ENCODE measurements at places on chromosomes 5 and 9.

DNA sequence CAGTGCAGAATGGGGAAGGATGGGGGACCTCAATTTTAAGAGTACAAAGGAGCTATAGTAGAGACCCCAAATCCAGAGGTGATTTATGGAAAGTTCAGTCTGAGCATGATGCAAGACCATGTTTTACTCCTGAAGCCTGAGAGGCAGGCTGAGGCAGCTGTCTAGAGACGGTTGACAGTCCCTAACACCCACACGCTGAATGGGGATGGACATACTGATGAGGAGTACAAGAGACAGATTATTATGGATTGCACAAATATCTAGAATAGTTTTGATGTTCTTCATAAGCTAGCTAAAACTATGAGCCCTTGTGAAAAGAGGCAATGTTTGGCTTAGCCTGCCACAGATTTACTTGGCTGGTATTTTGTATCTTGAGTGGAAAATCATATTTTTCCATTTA is 64.5 kb downstream of the PRR16 start:
- no peak for DNase-seq

DNA sequence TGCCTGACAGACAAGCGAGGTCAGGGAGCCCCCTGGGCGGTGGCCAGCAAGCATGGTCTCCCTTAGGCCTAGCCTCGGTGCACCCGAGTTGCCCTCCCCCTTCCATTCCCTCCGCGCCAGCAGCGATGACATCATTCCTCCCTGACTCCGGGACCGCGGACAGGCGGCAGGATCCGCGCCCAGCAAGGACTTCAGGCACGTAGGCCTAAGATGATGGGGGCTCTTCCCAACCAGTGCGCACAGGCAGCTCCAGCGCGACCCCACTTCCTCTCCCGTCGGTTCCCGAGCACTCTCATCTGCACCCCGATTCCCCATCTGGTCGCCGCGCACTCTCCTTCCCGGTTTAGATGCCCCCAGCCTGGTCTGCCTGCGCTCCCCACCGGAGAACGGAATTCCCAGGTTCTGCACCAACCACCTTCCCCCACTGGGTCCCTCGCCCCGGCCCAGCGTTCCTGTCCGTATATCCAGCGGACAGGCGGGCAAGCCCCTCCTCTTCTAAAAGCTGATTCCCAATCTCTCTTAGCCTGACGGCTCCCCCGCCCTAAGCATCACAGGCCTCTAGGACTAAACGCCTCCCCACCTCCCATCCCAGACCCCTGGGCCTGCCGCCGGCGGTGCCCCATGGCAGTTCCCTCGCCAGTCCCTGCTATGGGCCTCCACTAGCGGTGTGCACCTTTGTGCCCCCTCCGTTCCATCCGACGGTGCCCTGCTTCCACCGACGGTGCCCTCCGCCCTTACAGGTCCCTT is 931 bp downstream of the FAM219A start:
- DNase-seq: no peak

GRCh38 chr9:80143899-80144298 is 572.1 kb downstream of the TLE4 start:
- no peak for DNase-seq

- no peak for DNase-seq
Observed at GRCh38 chr9:107239474-107239873, 43.6 kb upstream of the RAD23B start.

DNA sequence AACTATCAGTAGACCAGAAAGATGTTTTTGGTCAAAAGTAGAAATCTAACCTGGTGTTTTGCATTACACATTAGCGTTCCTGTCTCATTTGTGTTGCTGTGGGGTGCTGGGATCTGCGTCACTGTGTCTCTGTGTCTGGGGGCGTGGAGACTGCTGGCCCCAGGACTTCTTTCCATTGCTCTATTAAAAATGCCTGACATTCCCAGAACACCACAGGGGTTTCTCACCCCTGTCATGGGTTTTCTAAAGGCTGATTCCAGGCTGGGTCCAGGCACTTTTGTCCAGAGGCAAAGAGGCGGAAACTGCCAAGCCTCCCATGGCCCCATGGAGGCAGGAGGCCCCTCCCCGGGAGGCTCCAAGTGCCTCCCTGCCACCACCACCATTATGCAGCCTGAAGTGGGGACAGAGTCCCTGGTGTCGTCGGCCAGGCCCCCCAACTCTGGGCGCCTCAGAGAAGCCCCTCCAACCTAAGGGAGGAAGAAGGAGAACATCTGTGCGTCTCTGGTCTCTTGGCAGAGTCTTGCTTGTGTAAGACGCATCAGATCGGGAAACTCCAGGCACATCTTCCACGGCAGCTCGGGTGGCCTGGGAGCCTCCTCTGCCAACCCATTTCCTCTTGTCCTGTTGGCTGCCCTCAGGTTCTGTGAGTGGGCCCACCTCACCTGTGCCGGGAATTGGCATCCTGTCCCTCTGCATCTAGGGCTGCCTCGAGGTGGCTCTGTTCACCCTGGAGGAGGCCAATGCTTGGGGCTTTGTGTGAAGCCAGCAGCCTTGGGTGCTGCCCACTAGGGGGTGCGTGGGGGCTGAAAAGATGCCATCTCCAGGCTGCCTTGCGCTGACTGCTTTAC is 13.8 kb upstream of the PLEKHG4B start:
- no peak for DNase-seq

DNA sequence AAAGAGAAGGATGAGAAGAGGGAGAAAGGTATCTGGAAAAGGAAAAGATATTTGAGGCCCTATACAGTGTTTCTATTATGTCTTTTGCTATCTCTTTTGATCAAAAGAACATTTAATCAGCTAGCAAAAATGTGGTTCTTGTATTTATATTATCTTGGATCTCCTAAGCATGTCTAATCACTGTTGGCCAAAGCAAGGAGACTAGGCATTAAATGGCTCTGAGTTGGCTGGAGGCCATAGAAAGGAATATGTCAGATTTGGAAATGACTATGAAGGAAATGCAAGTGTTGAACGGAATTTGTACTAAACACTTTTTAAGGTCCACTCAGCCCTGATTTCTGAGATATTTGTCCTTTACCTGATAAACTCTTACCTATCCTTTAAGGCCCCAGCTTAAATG is 22.4 kb upstream of the THG1L start:
- no peak for DNase-seq

GRCh38 chr9:136426787-136427186 is 12.9 kb downstream of the INPP5E start:
- no peak for DNase-seq

GRCh38 chr9:111632060-111632459 is 926 bp downstream of the DNAJC25 start:
- no peak for DNase-seq

- no peak for DNase-seq
Observed at GRCh38 chr9:110935829-110936228, 102.4 kb downstream of the LPAR1 start.

DNA sequence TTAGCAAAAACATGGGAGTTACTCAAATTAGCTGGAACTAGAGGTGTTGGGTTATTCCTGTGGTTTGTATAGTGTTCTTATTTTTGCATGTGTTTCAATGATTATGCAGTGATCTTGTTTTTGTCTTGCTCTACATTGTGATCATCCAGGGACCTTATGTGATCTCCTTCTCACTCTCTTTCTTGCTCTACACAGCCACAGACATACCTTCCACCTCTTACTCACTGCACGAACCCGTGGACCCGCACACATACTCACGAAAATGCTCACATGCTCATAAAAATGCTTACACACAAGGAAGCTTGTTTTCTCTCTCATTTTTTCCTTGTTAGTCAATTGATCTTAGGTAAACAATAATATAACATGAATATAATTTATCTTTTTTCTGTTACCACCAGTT is 187.1 kb downstream of the KDM4C start:
- DNase-seq: no peak

GRCh38 chr9:35790385-35791296 is 750 bp upstream of the NPR2 start:
- DNase-seq: no peak

DNA sequence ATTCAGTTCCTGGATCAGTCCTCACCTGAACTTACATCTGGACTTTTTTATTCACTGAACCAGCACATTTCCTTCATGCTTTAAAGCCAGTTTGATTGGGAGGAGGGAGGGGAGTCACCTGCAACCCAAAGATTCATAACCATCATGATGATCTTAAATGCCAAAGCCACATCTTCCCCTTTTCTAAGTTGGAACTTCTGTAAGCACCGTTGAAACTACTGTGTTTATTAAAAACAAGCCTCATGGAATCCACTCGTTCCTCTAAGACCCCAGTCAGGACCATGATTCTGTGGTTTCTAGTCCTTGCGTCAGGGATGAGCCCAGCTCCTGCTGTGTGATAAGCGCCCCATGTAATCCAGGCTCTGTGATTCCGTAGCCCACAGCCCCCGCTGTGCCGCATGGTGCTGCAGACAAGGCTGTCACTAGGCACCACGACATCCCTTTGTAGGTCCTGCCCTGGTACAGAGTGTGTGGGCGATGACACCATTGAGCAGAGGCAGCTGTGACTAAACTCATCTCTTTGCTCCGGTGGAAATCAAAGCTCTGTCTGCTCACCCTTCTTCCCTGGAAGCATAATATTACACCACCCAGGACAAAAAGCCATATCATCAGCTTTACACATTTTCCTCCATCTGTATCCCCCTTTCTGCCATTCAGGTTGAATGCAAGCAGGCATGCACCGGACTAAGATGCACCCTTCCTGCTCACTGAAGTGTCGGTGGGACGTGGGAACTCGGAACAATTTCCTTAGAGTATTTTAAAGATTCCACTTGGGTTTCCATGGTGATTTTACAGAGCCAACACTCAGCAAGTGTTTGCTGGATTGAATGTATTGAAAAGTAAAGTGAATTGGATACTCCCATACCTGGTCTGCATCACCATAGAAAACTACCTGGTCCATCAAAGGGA is 132.0 kb upstream of the FSTL4 start:
- DNase-seq: no peak

DNA sequence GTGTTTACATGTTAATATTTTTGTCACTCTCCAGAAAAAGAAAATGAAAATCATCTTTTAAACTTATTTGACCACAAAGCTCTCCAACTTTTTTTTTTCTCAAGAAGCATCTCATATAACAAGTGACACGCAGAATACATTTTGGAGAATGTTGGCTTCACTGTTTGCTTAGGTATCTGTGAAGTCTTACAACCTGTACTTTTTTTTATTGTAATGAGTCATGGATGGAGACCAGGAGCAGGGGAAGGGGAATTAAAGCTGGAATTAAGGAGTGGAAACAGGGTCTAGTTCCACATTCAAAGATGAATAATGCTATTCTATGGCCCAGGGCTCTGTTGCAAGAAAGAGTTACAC is 211.9 kb downstream of the MAN2A1 start:
- DNase-seq: no peak

GRCh38 chr5:95620870-95621838 is 1.3 kb downstream of the GPR150 start:
- DNase-seq: peak; percentile 22

DNA sequence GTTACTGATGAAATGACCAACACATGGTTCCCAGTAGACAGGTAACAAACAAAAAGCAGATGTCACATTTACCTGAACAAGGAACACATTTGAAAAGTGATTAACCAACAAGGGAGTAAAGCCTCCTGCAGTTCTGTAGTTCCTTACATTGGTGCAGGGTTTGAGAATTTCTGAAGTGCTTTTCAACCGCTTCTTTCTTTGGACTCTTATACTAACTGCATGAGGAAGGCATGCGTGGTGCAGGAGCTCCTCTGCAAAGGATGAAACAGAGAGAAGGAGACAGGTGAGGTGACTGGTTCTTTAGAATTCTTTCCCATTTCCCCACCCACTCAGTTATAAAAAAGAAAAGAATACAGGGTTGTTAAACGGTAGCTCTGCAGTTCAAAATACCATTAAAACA is 4.6 kb upstream of the IL9 start:
- DNase-seq: no peak

DNA sequence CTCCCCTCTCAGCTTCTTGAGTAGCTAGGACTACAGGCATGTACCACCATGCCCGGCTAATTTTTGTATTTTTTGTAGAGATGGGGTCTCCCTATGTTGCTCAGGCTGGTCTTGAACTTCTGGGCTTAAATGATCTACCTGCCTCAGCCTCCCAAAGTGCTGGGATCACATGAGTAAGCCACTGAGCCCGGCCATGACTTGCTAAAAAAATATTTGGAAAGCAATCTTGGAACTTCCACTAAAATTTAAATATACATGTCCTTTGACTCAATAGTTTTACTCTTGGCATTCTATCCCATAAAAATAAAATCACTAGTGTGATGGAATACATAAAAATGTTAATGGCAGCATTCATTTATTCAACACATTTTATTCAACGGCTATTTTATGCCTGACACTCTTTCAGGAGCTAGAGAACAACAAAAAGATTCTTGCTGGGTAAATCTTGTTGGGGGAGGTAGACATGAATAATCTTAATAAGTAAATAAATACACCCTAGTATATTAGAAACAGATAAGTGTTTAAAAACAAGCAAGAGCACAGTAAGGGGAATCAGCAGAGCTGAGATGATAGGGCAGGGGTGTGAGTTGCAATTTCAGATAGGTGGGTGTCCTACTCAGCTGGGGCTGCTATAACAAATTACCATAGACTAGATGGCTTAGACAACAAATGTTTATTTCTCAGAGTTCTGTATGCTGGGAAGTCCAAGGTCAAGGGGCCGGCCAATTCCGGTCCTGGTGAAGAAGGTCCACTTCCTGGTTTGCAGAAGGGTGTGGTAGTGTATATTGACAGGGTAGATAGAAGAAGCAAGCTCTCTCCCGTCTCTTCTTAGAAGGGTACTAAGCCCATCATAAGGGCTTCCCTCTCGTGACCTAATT is 50.7 kb downstream of the KCNV2 start:
- no peak for DNase-seq

GRCh38 chr5:125269926-125270325 is 523.5 kb upstream of the ZNF608 start:
- DNase-seq: no peak

DNA sequence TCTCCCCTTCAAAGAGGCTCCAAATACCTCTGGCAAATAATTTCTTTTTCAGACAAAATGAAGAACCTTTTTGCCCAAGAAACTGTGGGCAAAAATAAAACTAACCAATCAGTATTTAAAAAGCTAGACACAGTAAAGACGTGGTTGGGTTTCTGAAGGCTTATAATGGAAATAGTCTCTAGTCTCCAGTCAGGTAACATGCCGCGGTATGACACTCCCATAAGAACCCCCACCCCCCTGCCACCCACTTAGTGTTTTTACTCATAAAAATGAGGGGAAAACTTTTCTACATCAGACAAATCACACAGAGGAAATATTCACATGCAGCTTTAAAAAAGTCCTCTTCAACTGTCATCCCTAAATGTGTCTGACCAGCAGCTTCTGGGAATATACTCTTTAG is 105.3 kb downstream of the THBS4 start:
- no peak for DNase-seq

Measured in stimulated activated CD8-positive, alpha-beta memory T cell treated with anti-CD3 and anti-CD28 coated beads, Interleukin-15, amount 100 ng/mL, for 24 hours (primary cell).